ENCODE measurements at places on chromosomes 3 and 15.

DNA sequence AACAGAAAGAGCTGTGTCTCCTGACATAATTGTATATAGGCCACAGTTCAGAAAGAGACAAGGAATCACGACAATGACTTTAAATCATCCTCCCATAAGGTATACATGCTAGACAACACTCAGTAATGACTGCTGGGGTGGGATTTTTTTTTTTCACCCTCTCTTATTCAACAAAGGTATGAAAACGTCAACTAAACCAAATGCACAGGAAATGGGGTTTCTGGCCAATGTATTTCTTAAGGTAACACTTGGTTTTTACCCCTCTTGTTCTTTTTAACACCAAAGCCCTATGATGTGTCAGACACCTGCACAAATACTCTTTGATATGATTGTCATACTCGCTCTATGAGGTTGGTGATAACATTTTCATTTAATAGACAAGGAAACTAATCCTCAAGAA is 78.3 kb downstream of the MCF2L2 start:
- no peak for DNase-seq

GRCh38 chr3:122510878-122511535 is 3.7 kb downstream of the KPNA1 start:
- DNase-seq = no peak

DNA sequence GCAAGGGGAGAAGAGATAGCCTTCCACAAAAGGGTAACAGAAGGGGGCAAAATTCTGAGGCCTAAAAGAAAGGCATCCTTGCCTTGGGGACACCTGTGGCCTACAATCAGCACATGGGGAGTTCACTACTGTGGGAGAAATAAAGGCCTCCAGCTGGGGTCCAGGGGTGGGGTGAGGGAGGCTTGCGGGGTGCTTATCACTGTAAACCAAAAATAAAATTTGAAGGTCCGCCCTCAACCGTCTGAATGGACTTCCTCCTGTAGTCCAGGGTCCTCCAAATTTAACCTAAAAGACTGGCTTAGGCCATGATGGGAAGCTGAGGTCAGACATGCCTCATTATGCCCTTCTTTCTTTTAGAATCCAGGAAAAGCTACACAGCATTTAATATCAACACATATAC is 2.1 kb upstream of the POLR2M start:
- no peak for DNase-seq

DNA sequence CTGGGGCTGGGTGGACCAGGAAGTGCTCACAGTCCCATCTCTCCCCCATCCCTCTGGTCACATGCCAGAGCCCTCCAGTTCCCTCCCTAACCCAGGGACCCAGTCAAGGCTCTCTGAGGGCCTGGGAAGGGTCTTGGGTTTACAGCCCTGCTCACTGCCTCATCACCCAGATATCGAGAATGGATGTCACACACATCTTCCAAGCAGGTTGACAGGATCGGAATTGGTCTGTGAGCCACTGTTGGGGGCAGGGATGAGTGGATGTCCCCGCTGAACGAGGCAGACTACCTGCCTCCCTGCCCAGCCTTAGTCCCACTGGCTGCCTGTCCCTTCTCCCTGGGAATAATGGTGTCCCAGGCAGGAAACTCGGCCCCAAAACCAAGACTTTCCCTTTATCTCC is 20.0 kb upstream of the GOLGA6C start:
- DNase-seq = no peak

- no peak for DNase-seq
Observed at GRCh38 chr3:132117642-132118041, 82.8 kb upstream of the CPNE4 start.

DNA sequence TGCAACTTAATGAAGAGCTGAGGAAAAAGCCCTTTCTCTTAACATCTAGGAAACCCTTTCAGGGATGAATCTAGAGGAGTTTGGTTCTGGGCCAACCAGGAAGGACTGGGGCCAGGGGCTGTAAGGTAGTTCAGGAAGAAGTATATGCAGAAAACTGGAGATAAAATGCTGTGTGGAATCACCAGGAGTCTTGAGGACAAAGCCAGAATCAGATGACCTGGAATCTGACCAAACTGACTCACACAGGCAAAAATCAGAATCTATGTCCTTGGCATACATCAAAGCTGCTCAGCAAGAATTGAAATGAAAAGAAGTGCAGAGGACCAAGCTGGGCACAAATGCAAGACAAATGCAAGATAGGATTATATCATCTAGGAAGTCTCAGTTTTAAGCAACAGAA is 59.4 kb upstream of the ATP2C1 start:
- DNase-seq = no peak

- peak; percentile 61 for DNase-seq
Observed at GRCh38 chr15:98650417-98651035, 2.2 kb downstream of the IGF1R start.

- no peak for DNase-seq
Observed at GRCh38 chr3:195285372-195285771, 14.4 kb upstream of the XXYLT1 start.

- DNase-seq = no peak
Observed at GRCh38 chr3:126894475-126894874, 88.4 kb upstream of the PLXNA1 start.

DNA sequence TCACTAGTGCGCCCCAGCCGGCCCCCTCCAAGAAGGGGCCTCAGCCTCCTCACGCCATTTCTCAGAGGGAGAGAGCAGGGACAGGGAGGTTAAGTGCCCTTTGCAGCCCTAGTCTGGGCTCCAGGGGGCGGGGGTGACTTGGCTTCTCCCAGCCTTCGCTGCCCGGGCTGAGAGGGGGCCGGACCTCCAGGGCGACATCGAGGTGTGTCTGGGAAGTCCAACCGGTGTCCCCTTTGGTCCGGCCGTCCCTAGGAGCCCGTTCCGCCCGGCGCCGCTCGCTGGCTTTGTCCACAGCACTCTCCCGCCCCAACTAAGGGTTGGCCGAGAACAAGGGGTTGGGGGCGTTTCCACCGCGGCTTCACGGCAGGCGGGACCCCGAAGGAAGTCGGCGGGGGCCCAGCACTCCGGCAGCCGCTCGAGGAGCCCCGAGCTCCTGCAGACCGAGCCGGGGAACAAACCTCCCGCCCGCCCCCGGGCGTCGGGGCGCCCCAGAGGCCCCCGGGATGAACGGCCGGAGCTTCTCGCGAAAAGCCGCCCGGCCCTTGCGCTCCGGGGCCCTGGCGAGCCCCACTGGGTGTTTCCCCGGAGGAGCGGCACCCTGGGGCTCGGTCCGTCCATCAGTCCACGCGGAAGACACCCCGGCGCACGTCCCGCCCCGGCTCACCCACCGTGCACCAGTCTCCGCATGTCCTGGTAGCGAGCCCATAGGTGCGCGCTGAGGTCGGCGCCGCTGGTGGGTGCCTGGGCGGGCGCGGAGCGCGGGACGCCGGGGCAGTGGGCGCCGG is 627 bp downstream of the NT5DC2 start:
- peak; percentile 41 for DNase-seq

DNA sequence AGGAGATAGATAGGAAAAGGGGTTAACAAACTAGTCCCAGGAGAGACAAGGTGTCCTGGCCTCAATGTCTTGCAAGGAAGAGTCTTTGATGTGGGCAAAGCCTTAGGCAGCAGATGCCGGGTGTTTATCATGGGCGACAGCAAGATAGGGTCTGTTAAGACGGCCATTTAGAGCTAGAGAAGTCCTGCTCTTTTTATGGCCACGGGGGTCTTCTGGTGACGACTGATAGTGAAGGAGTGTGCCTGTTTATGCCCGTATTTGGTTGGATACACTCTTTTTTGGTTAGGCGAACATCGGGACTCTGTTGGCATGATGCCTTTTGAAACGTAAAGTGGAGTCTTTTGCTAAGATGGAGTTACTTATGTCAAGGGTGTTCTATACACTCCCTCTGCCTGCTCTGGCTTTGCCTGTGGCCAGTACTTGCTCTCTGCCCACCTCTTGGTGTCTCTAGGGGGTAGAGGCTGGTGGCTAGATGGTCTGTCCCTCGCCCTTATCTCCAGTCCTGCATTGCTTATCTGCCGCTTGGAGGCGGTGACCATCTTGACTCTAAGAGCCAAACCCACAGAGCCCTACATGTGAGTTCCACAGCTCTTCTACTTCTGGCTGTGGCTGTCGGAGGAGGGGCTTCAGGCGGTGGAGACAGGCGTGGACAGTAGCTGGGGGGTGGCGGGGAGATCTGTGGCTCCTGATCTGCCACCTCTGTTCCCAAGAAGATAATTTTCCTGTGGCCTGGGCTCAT is 55.8 kb upstream of the ZBTB38 start:
- DNase-seq = no peak

DNA sequence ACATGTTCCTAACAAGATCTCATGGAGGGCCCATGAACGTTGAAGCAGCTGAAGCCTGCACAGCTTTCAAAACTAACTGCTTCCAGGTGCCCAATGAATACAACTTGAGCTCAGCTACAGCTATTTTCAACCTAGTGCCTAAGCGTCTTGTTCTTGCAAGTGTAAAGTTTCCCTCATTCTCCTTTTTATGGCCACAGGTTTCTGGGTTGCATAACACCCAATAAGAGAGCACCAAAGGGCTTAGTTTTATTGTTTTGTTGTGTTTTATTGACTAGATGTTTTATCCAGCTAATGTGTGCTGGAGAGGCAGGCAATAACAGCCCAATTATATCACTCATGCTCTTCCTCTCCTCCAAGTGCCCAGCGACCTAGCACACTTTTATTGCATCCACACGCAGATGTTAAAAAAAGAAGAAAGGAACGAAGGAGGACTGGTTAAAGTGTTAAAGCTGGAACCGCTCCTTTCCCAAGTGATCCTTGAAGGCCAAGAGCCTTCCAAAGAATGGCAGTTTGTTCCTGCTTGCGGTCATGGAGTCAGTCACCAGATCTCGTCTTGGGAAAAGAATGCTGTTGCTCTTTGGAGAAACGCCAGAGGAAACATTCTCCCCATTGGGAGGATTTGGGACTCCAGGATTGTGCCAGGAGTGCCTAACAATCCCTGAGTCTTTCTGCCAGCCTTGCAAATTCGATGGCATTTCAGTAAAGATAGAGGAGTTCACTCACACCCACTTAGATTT is 156.9 kb downstream of the MEX3B start:
- no peak for DNase-seq

GRCh38 chr3:51955893-51956770 is 951 bp downstream of the GPR62 start:
- peak; percentile 52 for DNase-seq

- DNase-seq = no peak
Observed at GRCh38 chr3:174101244-174101643, 703.7 kb downstream of the NLGN1 start.

DNA sequence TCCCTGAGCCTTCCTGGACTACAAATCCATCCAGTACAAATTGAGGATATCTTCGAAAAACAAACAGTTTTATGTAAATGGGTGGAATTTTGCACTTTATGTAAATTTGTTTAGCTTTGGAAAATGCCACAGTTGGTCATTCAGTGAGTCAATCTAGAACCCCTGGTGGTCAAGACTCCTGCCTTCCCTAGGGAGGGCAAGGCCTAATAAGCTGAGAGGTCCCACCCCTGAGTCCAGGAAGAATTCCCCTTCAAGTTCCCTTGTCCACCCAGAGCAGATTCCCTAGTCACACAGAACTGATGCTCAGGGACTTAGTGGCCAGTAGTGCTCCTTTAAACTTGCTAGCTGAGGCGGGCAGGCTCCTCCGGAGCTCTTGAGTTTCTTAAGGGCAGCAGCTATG is 6.1 kb upstream of the RUBCN start:
- no peak for DNase-seq

- no peak for DNase-seq
Observed at GRCh38 chr3:134242649-134243617, 7.7 kb downstream of the RYK start.

DNA sequence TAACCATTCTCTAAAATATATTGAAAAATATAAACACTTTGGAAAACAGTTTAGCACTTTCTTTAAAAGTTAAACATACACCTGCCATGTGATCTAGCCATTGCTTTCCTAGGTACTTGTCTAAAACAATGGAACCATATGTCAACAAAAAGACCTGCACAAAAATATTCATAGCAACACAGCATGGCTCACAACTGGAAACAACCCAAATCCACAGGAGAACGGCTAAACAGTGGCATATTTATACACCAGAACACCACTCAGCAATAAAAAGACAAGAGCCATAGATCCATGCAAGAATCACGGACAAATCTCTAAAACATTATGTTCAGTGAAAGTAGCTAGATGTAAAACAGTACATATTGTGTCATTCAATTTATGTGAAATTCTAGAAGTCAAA is 221.3 kb upstream of the UBE2E2 start:
- DNase-seq = no peak

GRCh38 chr3:141330235-141330634 is 38.1 kb upstream of the ZBTB38 start:
- DNase-seq = no peak

GRCh38 chr15:29143909-29144635 is 125.5 kb downstream of the NSMCE3 start:
- DNase-seq = no peak

DNA sequence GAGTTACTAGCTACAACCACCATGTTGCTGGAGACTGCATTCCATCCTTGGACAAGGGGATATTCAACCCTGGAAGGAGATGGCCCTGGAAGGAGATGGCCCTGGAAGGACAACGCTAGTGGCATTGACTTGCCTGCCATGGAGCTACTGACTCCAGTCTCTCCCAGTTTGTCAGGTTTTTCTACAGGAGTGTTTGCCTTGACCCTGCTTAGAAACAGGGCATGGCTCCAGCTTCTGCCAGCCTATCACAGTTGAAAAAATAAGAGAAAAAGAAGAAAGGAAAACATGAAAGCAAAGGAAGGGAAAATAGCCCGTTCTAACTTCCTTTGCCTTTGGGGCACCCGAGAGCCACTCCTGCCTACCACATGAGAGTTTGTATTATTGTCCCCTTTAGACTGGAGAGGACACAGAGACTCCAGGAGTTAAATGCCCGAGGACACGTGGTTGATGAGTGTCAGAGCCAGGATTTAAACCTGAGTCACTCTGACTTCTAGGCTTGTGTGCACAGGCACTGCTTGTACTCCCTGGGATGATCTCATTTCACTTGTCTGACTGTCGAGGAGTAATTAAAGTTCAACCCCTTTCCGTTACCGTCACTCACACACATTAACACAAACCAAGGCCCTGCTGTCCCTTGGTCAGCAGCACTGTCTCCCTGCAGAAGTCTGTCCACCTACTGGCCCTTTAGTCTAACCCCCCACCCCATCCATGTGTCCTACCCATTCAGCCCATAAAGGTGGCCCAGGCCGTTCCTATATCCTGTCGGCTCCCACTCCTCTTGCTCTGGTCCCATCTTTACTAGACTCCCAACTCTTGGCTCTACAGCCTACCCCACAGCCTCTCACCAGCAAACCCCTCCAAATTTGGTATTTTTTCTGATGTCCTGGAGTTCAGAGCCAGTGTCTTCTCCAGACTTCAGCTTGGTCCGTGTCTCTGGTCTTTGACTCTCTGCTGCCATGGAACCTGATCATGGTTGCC is 46.1 kb downstream of the C2CD4A start:
- no peak for DNase-seq

GRCh38 chr15:28886431-28887338 is 911 bp downstream of the APBA2 start:
- peak; percentile 46 for DNase-seq

GRCh38 chr3:158453865-158454264 is 117.1 kb upstream of the MLF1 start:
- no peak for DNase-seq
